CD4-positive, alpha-beta memory T cell (primary cell): ENCODE measurements at places on chromosomes 11 and 22. TPM values are rescaled to one million over a fixed set of nuclear protein-coding genes. Genes with fewer than 3 reads are reported as not detected.
A peak's percentile ranks its signal among the peaks of the same experiment; 100 is the strongest.

CREB3L1 gene
- not detected for total RNA-seq

AAMDC gene
- total RNA-seq = 7.6 TPM

DNA sequence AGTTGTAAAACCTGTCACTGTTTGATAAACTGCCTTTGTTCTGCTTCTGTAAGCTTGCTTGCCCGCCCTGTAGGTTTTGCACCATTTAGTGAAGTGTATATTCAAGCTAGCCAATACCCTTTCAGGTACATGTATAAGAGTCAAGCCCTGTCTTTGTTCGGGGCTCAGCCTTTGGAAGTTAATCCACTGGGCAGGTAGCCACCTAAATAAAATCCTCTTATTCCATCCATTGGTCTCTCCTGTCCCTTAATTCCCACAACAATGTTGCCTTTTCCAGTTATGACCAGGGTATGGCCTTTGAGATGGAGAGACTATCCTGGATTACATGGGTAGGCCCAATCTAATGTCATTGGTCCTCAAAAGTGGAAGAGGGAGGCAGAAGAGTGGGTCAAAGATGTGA, 34.0 kb downstream of the NXPE1 start:
- H3K27me3 ChIP-seq = no peaks in the 10 kb centered on the region
- no peaks in the 10 kb centered on the region for H3K4me1 ChIP-seq
- no peak for DNase-seq
- H3K36me3 ChIP-seq = no peaks in the 10 kb centered on the region
- no peak overlapping the region for H3K27ac ChIP-seq

LRRC75B gene
- not detected for total RNA-seq

MS4A12 gene
- not detected for total RNA-seq

OR8A1 gene
- total RNA-seq = not detected

DAGLA gene
- total RNA-seq = 0.44 TPM

GRCh38 chr11:57336111-57336666, 497 bp upstream of the SSRP1 start:
- peaks cover 25% of the 10 kb centered on the region for H3K4me1 ChIP-seq
- no peak for DNase-seq
- H3K4me3 ChIP-seq = peak overlapping the region; percentile 87
- H3K27ac ChIP-seq = peak overlapping the region; percentile 85

DNA sequence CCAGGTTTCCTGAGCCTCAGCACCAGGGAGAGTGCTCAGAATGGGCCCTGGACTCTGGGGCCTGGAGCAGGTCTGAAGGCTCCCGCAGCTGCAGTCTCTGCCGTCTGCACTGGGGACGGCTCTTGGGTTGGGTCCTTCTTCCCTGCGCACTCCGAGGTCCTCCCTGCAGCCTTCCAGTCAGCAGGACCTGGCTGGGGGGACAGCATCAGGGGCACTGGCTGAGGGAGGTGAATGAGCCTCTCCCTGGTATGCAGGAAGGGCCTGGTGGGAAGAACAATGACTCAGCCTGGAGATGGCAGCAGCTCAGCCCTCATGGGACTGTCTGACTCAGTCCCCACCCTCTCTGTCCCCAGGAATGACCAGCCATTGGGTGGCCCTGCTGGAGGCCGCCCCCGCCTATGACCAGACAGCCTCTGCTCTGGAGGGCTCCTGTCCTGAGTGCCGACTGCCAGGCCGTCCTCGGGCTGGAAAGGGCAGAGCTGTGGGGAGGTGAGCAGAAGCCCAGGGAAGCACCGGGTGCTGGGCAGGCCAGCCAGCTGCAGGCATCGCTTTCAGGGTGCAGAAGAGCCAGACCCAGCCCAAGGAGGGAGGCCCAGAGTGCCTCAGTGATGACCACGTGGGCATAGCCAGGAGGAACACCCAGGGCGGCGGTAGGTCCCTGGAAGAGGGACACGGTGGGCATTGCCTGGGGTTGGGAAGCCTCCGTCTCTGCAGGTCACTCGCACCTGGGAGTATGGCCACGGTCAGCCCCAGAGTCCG, 455.0 kb downstream of the BRD1 start:
- no peaks in the 10 kb centered on the region for H3K4me1 ChIP-seq
- H3K4me3 ChIP-seq = no peak overlapping the region
- no peaks in the 10 kb centered on the region for H3K36me3 ChIP-seq

- H3K4me1 ChIP-seq = peaks cover 75% of the 10 kb centered on the region
- H3K4me3 ChIP-seq = no peak overlapping the region
- DNase-seq = no peak
- peaks cover 73% of the 10 kb centered on the region for H3K36me3 ChIP-seq
Measured at GRCh38 chr11:10798330-10798928, 10.3 kb downstream of the EIF4G2 start.

DNA sequence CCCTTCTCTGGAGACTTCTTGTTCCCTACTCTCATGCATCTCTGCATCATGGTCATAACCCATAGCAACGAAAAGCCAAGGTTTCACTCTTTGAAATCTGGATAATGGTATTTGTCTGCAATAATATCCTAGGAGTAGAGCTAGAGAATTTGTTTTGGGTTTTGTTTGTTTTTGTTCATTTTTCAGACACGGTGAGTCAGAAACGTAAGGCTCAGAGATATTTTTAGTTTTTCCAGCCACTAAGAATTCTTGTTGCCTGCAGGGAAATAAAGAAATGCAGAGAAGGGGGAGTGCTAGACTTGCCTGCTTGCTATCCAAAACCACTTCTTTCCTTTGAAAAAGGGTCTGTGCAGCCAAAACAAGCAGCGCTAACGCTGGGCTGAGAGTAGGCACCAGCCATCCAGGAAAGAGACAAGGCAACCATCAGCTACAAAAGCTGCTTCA, 26.0 kb downstream of the POU2AF3 start:
- DNase-seq = no peak
- H3K36me3 ChIP-seq = no peaks in the 10 kb centered on the region
- no peak overlapping the region for H3K4me3 ChIP-seq
- no peak overlapping the region for H3K27ac ChIP-seq
- no peaks in the 10 kb centered on the region for H3K4me1 ChIP-seq

GRCh38 chr11:79471071-79471844, 30.4 kb upstream of the TENM4 start:
- no peaks in the 10 kb centered on the region for H3K4me1 ChIP-seq
- no peaks in the 10 kb centered on the region for H3K36me3 ChIP-seq
- no peak for DNase-seq
- no peak overlapping the region for H3K27ac ChIP-seq

- peak; percentile 61 for DNase-seq
- no peak overlapping the region for H3K27ac ChIP-seq
- H3K27me3 ChIP-seq = no peaks in the 10 kb centered on the region
- no peak overlapping the region for H3K4me3 ChIP-seq
- H3K4me1 ChIP-seq = peaks cover 59% of the 10 kb centered on the region
Measured at GRCh38 chr11:6667733-6668374, 12.2 kb upstream of the DCHS1 start.

OR10D3 gene
- total RNA-seq = not detected

DNA sequence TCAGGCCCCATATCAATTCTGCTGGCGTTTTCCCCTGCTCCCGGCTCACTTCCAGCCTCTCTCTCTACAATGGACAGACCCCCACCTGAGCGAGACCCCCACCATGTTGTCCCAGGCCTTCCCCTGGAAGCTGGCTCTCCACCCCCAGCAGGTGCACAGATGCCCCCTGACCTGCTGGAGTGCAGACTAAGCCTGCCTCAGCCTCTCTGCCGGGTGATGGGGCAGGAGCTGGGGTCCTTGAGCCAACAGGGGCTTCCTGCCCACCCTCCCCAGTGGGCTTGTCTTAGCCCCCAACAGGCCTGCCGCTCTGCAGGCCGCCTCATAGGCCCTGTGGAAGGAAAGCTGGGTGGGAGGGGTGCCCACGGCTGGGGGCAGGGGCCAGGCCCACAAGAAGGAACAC, 10.0 kb downstream of the ELFN2 start:
- H3K27ac ChIP-seq = no peak overlapping the region
- peaks cover 4% of the 10 kb centered on the region for H3K27me3 ChIP-seq
- H3K36me3 ChIP-seq = no peaks in the 10 kb centered on the region
- no peak overlapping the region for H3K4me3 ChIP-seq

DNA sequence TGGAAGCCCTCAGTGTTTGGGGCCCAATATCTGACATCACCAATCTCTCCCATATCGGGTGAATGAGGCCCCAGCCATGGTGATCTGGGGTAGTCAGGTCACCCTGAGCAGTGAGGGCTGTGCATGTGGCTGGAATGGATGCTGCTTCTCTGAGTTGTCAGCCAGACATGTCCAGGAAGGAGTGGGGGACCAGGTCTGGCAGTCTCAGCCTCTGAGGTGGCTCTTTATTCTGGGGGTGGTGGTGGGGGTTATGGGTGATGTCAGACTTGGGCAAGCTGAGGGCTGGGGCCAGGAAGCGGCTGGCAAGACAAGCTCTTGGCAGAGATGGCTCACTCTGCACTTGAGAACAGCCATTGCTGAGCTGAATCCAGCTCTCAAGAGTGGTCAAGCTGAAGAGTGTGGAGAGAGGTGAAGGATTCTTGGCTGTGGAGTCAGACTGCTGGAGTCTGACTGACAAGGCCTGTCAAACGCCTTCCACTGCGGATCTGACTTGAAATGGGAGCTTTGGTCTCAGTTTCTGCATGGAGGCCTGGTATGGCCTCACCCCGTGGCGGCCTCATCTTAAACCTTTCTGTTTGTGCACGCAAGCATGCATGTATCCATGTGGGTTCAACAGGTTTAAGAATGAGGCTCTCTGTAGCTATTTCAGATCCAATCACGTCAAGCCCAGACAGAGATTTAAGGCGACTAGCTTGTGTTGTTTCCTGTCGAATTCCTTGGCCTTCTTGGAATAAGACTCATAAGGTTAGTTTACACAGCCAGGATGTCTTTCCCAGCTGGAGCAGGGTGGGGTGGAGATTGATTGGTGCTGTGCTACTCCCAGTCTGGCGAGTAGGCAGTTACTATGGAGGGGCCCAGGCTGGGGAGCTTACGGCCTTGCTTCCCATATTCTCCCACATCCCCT, 83.9 kb upstream of the TIMP3 start:
- no peak for DNase-seq
- no peak overlapping the region for H3K27ac ChIP-seq
- H3K27me3 ChIP-seq = no peaks in the 10 kb centered on the region
- H3K4me3 ChIP-seq = no peak overlapping the region
- H3K36me3 ChIP-seq = no peaks in the 10 kb centered on the region

DNA sequence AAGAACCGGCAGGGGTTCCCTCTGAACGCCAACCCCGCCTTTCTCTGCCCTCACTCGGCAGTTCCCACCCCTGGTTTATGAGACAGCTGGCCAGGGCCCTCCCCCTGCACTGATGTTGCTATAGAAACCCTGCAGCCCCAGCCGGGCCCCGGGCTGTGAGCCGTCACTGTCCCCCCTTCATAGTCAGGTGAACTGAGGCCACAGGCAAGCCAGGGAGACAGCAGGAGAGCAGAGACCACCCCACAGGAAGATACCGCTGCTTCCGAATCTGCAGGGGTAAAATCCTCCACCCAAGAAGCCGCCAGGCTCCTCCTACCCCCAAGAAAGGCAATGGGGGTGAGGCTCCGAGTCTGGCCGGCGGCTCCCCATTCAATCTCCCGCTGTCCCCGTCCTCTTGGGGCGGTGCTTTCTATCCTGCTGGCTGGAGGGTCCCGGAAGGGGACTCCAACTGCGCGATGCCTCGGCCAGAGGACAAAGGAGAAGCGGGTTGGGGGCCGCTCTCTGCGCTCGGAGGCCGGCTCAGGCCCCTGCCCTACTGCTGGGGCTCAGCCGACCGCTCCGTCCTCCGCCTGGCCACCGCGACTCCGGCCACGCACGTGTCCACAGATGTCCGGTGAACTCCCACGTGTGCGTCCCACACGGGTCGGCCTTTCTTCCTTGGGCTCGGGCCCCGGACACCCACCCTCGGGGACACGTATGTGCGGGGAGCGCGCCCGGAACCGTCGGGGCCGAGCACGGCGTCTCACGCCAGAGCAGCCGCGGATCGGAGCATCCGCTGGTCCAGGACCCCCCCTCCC, 587 bp downstream of the SLC25A22 start:
- peaks cover 32% of the 10 kb centered on the region for H3K4me1 ChIP-seq
- peak overlapping the region; percentile 91 for H3K4me3 ChIP-seq
- H3K27me3 ChIP-seq = no peaks in the 10 kb centered on the region
- H3K36me3 ChIP-seq = peaks cover 12% of the 10 kb centered on the region
- DNase-seq = peak; percentile 75

DNA sequence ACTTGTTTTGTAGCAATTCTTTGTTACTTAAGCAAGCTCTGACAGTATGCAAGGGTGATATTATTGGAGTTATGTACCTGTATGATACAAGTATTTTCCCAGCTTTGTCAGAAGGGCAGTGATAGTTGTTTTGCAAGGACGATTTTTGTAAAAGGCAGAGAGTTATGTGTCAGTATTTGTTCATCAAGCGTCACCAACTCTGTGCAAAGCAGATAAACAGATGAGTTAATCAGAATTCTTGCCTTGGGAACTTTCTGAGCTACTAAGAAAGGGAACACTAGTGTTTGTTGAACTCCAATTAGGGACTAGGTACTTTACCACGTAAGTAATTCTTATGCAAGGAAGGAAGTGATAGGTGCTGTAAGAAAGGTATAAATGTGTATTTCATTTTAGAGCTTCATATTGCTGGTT, 1.4 kb downstream of the USP47 start:
- peak overlapping the region; percentile 27 for H3K4me3 ChIP-seq
- H3K27ac ChIP-seq = peak overlapping the region; percentile 98
- peaks cover 53% of the 10 kb centered on the region for H3K4me1 ChIP-seq
- H3K27me3 ChIP-seq = no peaks in the 10 kb centered on the region

- H3K27me3 ChIP-seq = no peaks in the 10 kb centered on the region
- H3K36me3 ChIP-seq = no peaks in the 10 kb centered on the region
- no peak overlapping the region for H3K27ac ChIP-seq
Measured at GRCh38 chr11:59185386-59185945, 13.5 kb downstream of the DTX4 start.

DNA sequence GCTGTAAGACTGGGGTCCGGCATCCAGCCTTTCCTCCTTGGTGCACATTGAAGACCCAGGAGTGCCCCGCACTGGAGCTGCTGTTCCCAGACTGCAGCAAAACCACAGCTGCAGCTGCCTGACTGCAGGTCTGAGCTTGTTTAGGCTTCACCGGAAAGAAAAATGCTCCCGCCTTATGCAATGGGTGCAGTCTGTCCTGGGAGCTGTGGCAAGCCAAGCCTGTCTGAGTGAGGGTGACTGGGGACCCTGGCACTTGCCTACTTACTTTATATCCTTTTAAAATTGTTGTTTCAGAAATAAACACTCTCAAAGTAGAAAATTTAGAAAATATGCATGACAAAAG, 23.3 kb upstream of the CD44 start:
- no peaks in the 10 kb centered on the region for H3K36me3 ChIP-seq
- H3K4me3 ChIP-seq = no peak overlapping the region
- H3K4me1 ChIP-seq = peaks cover 21% of the 10 kb centered on the region
- no peaks in the 10 kb centered on the region for H3K27me3 ChIP-seq

- H3K4me1 ChIP-seq = no peaks in the 10 kb centered on the region
- no peak overlapping the region for H3K27ac ChIP-seq
- no peaks in the 10 kb centered on the region for H3K36me3 ChIP-seq
- no peak for DNase-seq
- no peaks in the 10 kb centered on the region for H3K27me3 ChIP-seq
- H3K4me3 ChIP-seq = no peak overlapping the region
Measured at GRCh38 chr11:95451261-95451660, 220.3 kb upstream of the SESN3 start.

- no peak for DNase-seq
- H3K27ac ChIP-seq = no peak overlapping the region
- H3K27me3 ChIP-seq = no peaks in the 10 kb centered on the region
- no peaks in the 10 kb centered on the region for H3K36me3 ChIP-seq
- no peak overlapping the region for H3K4me3 ChIP-seq
Measured at GRCh38 chr11:95301474-95301873, 70.5 kb upstream of the SESN3 start.
